ENCODE measurements at places on chromosomes 5 and 9. TPM values are rescaled to one million over a fixed set of nuclear protein-coding genes. Genes with fewer than 3 reads are reported as not detected.

GRXCR2 gene
- total RNA-seq, result 0.05 TPM

NR4A3 gene
- total RNA-seq, result 2.4 TPM

ALDH7A1 gene
- total RNA-seq, result 12.3 TPM

DNA sequence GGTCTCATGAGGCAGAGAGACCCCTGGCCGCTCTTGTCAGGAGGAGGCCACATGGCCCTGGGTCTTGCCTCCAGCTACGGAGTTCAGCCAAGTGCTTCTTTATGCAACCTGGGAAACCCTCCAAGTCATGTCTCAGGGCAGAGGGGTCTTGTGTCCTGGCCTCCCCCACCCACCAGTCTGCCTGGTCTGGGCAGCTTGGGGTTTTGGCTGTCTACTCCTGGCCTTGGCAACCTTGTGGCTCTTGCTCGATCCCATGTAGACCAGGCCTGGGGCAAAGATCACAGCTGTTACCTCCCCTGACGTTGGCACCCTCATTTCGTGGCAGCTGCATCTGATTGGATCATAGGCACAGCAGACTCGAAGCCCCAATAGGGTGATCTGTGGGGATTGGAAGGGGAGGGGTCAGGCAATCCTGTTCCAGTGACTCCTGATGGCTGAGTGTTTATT lies 28.4 kb downstream of the JADE2 start:
- peaks cover 16% of the 10 kb centered on the region for H3K4me1 ChIP-seq
- no peak overlapping the region for H3K4me3 ChIP-seq
- no peak overlapping the region for H3K27ac ChIP-seq
- DNase-seq, result no peak
- peaks cover 42% of the 10 kb centered on the region for H3K36me3 ChIP-seq

- H3K4me3 ChIP-seq, result no peak overlapping the region
- no peaks in the 10 kb centered on the region for H3K4me1 ChIP-seq
- no peaks in the 10 kb centered on the region for H3K36me3 ChIP-seq
- no peaks in the 10 kb centered on the region for H3K27me3 ChIP-seq
Measured at GRCh38 chr5:50874306-50875001, 208.0 kb downstream of the PARP8 start.

GRCh38 chr9:79829566-79830302 lies 258.0 kb downstream of the TLE4 start:
- H3K27me3 ChIP-seq, result no peaks in the 10 kb centered on the region
- no peaks in the 10 kb centered on the region for H3K4me1 ChIP-seq
- H3K4me3 ChIP-seq, result no peak overlapping the region
- no peak overlapping the region for H3K27ac ChIP-seq

- no peaks in the 10 kb centered on the region for H3K4me1 ChIP-seq
- no peak for DNase-seq
- no peak overlapping the region for H3K27ac ChIP-seq
- no peaks in the 10 kb centered on the region for H3K27me3 ChIP-seq
- no peak overlapping the region for H3K4me3 ChIP-seq
Measured at GRCh38 chr5:24535646-24536045, 109.1 kb downstream of the CDH10 start.

- no peak overlapping the region for H3K4me3 ChIP-seq
- no peak overlapping the region for H3K27ac ChIP-seq
- H3K27me3 ChIP-seq, result no peaks in the 10 kb centered on the region
- no peak for DNase-seq
- H3K36me3 ChIP-seq, result peaks cover 5% of the 10 kb centered on the region
Measured at GRCh38 chr5:37490931-37491330, 111.8 kb downstream of the WDR70 start.

- no peaks in the 10 kb centered on the region for H3K27me3 ChIP-seq
- H3K4me3 ChIP-seq, result no peak overlapping the region
- H3K36me3 ChIP-seq, result no peaks in the 10 kb centered on the region
- no peak for DNase-seq
- no peak overlapping the region for H3K27ac ChIP-seq
- no peaks in the 10 kb centered on the region for H3K4me1 ChIP-seq
Measured at GRCh38 chr5:9239071-9239470, 306.8 kb downstream of the SEMA5A start.

GRCh38 chr9:125538092-125538473 lies 168.9 kb downstream of the MAPKAP1 start:
- H3K27me3 ChIP-seq, result no peaks in the 10 kb centered on the region
- H3K4me3 ChIP-seq, result no peak overlapping the region
- no peak overlapping the region for H3K27ac ChIP-seq
